NCI-H2227 treated with DMSO at 0.1 percent for 48 hours (cell line): ENCODE measurements at places on chromosomes 5 and 9.

GRCh38 chr5:90894866-90895420, 336.3 kb downstream of the ADGRV1 start:
- no peak for DNase-seq

DNA sequence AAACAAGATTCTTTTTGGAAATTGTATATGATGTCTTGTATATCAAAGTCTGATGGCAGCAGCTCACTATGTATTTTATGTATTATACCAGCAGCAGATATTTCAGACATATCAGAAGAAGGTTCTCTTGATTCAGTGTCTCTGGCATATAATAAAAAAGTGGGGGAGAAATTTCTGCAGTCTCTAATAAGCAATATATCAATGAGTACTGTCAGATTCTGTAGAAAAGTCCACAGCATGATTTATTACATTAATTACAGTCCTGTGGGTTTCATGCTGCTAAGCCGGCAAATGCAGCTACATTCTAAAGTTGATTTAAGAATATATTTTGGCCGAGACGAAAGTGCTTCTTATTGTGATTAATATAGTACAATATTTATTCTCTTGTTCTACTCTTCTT, 113.1 kb downstream of the KIAA1958 start:
- peak; percentile 31 for DNase-seq

DNA sequence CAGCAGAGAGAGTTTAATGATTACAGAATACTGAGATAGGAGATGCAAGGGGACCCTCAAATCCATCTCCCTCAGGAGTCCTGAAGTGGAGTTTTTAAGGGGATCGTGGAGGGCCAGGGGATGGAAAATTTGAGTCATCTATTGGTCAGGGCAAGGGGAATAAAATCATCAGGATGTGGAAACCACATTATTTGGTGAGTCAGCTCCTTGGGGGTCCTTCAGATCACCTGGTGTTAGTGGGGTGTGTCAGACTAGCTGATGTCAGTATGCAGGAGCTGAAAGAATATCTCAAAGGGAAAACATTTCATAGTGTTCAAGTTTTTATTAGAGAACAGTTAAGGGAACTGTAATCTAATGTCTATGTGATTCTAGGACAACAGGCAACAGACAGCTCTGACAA, 183.0 kb upstream of the FTMT start:
- DNase-seq = no peak

DNA sequence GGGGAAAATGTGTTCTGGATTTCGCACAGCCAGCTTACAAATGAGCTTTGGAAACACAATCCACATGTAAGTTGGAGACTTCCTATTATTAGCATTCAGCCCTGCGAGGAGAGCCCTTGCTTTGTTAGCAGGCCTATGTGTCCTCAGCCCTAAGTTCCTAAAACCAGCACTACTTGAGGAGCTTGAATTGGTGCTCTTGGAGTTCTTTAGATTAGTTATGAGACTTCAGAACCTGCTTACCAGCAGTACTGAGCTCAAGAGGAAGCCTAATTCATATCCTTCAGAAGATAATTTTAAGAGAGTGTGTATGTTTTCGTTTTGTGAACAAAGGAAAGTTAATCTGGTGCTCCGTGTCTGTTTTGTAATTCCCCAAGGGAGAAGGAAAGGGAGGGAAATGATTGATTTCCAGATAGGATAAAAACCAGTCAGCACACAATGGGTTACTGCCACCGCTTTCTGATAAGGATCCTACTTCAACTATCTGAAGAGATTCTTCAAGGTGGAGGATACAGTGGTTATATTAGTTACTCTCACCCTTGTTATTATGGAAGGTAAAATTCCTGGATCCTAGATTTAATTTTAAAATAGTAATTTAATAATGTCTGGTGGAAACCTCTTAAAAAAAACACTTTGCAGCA, 35.2 kb downstream of the PIK3R1 start:
- DNase-seq = no peak

DNA sequence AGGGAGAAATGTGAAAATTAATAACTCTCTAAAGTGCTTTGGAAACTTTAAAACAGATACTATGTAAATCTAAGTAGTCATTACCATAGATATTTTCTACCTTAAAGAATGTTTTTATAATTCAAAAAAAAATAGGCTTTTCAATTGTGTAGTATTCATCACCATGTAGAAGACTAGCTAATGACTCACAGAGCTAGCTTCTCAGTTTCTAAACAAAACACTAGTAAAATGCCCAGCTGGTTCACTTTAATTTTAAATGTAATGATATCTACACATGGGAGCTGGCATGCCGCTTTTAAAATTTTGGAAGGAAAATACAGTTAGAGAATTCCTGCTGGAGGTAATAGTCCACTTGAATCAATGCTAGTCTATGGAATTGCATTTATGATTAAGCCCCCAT, 509.8 kb downstream of the CSNK1G3 start:
- DNase-seq = no peak

DNA sequence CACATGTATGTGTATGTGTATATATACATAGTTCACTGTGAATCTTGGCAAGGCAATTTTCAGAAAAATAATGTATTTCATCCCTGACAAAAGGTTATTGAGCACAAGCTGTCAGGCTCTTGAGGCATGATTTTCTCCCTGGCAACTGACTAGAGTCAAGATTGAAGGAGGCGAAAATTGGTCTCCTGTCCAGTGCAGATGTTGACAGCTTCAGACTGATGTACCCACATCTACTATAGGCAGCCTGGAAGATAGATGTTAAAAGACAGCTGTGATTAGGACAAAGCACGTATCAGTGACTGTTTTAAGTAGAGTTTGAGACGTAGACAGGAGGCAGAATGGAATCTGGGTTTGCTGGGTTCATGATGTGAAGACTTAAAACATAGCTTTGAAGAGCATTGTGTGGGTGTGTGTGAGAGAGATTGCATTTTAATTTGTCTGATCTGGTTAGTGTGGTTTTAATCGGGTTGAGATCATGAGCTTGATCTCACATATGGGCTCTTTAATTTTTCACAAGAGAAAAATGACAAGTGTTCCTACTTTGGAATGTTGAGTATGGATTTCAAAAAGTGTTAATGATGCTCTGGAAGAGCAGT, 39.1 kb downstream of the CTNNA1 start:
- DNase-seq = peak; percentile 20

GRCh38 chr5:179852993-179853547, 5.5 kb downstream of the MRNIP start:
- DNase-seq = no peak

DNA sequence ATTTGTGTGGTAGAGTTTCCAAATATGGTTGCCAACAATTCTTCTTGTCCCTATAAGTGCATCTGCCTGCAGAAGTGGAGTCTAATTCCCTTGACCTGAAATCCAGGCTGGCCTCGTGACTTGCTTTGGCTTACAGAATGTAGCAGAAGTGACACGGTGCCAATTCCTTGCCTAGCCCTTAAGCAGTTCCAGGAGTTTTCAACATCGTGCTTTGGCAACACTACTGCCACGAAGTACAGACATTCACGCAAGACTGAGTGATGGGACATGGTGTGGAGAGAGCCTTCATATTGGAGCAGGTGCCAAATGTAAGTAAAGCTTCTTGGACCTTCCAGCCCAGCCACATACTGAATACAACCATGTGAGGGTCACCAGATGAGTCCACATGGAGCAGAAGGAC, 92.9 kb upstream of the NEK6 start:
- no peak for DNase-seq

GRCh38 chr9:131407717-131408195, 13.9 kb downstream of the PRRC2B start:
- peak; percentile 60 for DNase-seq

DNA sequence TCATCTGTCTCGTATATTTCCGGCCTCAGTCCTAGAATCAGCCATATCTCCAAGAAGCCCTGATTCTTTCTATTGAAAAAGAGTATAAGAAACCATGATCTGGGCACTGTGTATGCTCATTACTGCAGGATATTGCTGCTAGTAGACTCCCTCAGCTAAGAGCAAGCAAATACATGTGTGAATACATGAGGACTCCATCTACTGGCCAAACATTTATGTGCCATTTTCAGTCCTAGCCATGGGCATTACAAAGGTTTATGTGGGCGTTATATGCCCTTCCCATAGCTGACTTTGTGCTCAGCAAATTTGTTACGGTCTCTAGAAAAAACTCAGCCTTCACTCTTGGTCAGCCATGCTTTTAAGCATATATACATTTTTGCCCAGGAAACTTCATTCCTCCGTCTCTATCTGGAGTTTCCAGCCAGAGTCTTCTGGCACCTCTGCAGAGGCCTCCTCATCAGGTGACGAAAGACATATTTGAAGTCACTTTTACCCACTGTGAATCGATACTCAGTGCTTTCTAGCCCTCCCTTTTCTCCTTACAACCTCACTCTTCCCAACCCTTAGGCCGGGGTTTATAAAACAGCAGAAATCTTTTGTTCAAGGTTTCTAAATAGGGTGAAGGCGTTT, 1495.6 kb upstream of the CDH6 start:
- no peak for DNase-seq

DNA sequence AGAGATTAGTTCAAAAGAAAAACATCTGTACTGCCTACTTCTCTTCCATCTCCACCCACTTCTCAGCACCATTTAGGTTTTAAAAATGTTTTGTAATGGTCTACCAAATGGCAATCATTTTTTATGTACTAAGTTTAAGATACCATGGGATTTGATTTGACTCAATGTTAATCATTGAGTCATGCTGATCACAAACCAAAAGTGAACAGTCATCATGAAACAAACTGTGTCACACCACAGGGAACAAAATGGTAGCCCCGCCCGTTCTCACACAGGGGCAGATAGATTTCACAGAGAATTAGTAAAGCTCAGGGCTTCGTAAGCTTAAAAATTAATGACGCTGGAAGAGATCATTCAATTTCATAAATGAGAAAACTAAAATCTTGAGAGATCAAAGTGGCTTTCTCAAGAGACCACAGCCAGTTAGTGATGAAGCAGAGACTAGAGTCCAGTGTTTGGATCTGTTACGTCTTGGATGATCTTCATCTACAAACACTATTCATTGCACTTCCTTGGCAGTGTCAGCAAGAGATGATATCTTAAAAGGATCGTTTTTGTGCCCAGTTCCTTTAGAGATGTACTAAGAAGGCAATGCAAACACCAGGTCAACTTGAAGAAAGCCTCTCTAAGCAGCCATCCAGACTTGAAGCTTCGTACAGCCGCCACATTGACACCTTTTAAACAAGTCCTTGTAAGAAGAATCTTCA, 33.9 kb upstream of the TRIO start:
- no peak for DNase-seq

DNA sequence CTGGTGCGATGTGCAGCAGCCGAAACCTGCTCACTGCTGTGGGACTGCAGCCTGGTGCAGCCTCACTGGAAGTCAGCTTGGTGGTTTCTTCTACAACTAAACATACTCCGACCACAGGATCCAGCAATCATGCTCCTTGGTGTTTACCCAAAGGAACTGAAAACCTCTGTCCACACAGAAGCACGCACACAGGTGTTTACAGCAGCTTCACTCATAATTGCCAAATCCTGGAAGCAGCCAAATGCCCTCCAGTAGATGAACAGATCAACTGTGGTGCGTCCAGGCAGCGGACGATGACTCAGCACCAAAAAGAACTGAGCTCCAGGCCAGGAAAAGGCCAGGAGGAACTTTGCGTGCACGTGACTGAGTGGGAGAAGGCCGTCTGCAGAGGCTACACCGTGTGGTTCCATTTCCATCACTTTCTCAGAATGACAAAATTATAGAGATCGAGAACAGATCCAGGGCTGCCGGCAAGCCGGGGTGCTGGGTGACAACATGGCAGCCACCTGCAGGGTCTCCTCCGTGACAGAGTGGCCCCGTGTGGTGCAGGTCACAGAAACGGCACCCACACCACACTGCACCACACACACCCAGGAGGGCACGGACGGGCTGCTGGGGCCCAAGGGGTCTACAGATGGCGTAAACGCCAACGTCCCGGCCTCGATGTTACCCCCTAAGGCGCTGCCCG, 23.1 kb upstream of the NSMF start:
- no peak for DNase-seq

DNA sequence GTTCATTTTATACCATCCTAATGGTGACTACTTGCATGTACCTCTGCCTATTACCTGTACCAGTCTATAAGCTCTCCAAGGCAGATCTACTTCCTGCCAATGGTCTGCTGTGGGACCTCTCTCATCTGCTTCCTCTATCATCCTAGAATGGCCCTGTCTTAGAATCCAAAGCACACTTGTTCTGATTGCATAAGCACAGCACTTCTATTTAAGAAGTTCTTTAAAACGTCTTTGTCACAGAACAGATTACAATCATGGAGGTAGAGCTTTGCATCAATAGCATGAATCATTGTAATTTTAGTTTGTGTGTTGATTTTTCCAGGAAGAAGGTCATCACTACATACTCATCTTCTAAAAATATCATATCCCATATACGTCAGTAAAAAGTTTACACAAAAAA, 131.8 kb upstream of the ACOT12 start:
- DNase-seq = no peak

DNA sequence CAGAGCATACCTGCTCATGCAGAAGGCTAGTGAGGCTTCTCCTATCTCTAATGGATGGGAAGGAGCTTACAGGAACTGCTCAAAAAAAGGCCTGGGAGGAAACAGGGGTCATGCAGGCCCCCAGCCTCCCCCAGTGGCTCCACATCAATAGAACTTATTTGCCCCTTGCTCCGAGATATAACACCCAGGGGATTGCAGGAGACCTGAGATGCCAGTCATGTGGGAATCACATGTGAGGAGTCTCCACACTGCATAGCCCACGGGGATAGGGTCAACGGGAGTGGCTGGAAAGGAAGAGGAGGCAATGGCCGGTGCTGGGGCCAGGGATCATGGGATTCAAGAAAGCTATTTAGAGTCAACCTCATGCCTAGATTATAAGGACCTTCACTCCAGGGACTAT, 76.2 kb downstream of the NRG2 start:
- DNase-seq = no peak

- DNase-seq = no peak
These were observed 72.7 kb upstream of the IFNE start for GRCh38 chr9:21554813-21555212.

- DNase-seq = no peak
These were observed 152.1 kb downstream of the GNA14 start for GRCh38 chr9:77495834-77496671.

- DNase-seq = no peak
These were observed 190.4 kb downstream of the TARS1 start for GRCh38 chr5:33631139-33631538.

- no peak for DNase-seq
These were observed 8.5 kb downstream of the ANKH start for GRCh38 chr5:14863105-14863504.

- peak; percentile 89 for DNase-seq
These were observed 560 bp upstream of the NDUFS6 start for GRCh38 chr5:1800472-1801221.

- no peak for DNase-seq
These were observed 261.5 kb downstream of the FANCC start for GRCh38 chr9:95055851-95056551.

GRCh38 chr5:68950930-68951329, 142.9 kb upstream of the SLC30A5 start:
- DNase-seq = no peak
